B cell (primary cell): ENCODE measurements at places on chromosomes 2 and 18.

- DNase-seq = no peak
These were observed 417.5 kb downstream of the ZEB2 start for GRCh38 chr2:144102386-144102785.

DNA sequence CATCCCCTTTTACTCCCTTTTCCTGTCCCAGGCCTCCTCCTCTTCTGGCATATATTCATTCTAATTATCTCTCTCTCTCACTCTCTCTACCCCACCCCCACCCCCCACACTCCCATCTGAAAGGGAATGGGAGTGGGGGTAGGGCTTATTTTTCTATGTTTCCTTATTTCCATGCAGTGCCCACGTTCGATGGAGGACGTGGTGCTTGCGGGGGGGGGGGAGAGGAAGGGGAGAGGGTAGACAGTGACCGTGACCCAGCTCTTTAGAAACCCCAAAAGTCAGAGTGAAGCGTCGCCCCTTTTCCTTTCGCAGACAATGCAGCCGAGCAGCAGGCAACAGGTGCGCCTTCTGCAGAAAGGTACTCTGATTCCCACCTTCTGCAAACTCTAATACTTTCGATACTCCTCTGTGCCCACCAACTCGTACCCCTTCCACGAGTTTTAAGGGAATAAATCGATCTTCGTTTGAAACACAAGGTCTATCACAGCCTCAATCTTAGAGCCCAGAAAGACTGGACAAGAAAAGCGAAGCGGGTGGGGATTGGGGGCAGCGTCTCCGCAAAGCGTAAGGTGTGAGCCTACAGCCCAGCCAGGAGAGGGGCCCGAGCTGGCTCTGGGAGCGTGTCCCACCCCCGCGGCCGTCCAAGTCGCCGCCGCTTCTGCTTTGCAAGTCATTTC, 891 bp upstream of the NR4A2 start:
- DNase-seq = peak; percentile 80

DNA sequence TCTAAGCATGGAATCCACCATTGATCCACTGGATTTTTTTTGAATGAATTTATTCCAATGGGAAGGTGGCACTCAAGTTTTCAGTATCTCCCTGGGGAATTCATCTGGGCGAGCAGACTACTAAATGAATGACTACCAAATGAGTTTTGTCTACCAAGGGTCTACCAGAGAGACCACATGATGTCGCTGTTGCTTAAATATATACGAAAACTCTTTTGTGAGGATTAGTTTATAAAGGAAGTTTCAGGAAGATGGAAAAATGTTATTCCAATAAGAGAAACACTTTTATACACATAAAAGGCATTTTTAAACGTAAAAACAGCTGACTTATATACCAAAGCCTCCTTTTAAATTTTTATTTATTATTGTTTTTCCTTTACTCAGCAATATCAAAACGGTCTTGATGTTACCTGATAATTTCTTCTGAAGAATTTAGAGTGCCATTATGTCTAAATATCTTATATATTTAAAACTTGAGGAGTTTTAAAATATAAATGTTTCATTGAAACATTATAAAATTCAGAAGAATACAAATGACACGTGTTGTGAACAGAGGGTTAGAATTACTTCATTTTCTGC, 139.7 kb downstream of the HRH4 start:
- peak; percentile 18 for DNase-seq

DNA sequence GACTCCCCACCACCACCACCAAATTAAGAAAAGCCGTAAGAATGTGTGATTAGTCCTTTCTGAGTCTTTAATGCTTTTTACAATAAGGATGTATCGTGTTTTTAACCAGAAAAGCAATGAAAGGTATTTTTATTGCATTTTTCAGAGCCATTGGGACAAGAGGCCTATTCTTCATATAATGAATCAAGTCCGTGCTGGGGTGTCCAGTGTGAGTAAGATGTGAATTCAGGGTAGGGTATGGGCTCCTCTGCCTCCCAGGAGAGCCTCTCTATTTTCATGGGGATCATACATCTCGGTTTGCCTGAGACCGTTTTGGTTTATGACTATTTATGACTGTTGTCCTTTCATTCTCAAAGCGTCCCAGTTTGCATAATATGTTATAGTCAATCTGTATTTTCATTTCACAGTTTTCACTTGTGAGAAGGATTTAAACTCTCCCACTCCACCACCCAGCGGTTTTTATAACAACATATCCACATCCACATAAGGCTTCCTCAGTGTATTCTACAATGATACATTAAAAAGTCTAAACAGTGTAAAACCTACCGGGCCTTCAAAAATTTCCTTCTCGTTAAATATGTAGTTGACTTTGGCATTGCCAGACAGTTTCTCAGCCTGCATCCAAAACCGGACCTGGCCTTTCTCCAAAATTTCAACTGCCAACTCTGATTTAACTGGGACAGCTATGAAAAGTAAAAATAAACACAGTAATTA, 80.8 kb upstream of the LPIN2 start:
- no peak for DNase-seq

DNA sequence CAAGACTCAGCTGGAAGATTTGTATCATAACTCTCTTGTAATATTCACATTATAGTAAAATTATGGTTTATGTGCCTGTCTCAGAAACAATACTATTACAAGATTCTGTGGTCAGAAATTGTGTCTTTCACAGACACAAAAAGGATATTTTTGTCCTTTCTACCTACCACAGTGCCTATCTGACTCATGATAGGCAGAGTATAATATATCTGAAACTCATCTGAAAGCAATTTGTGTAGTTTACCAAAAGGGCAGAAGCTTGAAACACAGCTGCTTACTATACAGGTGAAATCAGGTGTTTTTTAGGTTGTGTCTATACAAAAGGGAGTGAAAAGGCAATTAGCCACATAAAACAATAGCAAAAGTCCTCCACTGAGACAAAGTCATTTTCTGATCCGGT, 10.9 kb downstream of the TMEM200C start:
- no peak for DNase-seq

DNA sequence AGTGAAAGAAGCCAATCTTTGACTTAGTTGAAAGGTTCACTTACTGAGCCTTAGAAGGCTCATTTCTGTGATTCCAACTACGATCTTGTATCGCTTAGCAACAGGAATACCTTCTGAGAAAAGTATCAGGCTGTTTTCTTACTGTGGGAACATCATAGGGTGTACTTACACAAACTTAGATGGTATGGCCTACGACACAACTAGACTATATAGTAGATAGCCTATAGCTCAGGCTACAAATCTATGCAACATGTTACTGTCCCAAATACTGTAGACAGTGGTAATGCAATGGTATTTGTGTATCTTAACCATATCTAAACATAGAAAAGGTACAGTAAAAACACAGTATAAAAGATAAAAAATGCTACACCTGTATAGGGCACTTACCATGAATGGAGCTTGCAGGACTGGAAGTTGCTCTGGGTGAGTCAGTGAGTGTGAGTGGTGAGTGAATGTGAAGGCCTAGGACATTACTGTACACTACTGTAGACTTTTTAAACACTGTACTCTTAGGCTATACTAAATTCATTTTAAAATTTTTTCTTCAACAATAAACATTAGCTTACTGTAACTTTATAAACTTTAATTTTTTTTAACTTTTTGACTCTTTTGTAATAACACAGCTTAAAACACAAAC, 148.8 kb upstream of the STON1 start:
- no peak for DNase-seq
